AG10803 (cell line): ENCODE measurements at places on chromosomes 1 and 21.

DNA sequence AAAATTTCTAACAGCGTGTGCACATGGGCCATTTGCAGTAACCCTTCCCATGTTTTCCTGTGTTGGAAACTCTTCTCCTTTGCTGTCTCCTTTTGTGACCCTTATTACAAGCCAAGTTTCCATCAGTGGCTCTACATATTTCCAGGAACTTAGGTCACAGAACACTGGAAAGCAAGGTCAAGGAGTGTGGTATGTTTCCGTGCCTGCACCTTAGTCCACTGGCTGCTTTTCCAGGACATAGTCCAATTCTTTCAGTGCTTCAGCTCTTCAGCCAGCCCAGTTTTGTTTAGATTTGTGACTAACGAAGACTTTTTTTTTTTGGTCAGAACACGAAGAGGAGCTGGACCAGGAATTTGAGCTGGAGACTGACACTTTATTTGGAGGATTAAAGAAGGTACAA is 33.8 kb downstream of the HHAT start:
- peak; percentile 70 for DNase-seq

- DNase-seq, result no peak
Observed at GRCh38 chr1:154222918-154223317, 2.2 kb downstream of the UBAP2L start.

DNA sequence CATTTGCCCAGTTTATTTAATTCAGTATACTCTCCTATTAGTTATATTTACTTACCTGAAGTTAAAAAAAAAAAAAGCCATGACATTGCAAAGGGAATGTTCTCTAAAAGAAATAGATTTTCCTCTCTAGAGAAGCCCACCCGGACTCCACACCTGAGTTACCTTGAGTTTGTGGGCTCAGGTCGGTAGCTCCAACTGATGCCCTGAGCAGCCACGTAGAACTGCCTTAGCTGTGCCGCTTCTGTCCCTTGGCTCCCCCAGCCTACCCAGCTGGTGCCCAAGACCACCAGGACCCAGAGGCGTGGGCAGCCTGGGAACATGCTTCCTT is 250 bp downstream of the F5 start:
- DNase-seq, result no peak

DNA sequence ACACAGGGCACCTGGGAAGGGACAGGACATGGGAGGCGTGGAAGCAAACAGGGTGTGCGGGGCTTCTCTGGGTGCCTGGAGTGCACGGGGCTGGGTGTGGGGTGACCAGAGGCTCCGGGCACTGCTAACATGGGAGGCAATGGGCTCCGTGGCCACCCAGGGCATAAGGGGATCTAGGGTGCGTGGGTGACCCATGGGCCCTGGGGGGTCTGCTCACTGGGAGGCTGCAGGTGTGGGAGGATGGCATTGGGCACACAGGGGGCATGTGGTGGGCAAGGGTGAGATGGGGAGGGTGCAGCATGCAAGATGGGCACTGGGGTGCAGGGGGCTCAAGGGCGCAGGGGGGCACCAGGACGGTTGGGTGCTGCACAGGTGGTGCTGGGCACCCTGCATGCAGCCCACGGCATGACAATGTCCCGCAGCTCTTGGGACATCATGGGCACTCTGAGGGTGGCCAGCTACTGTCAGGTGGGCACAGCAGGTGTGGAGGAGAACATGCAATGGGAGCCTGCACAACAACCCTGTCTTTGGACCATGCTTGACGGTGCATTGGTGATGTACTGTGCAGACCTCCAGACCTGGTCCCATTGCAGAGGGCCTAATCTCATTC is 15.1 kb downstream of the TRIM11 start:
- DNase-seq, result no peak

DNA sequence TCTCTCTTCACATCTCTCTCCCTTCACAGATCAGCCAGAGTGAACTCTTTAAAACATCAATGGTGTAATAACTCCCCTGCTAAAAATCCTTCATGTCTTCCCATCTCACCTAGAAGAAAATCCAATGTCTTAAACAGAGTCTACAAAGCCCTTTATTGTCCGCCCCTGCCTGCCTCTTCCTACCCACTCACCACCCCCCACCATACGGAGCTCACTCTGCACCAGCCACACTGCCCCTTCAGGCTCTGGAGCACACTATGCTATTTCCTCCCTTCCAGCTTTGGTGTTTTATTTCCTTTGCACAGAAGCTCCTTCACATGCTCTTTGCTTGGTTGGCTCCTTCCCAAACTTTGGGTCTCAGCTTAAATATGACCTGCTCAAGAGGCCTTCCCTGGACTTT is 10.2 kb downstream of the CAMK1G start:
- DNase-seq, result no peak

GRCh38 chr1:36109041-36109679 is 15.9 kb downstream of the COL8A2 start:
- peak; percentile 88 for DNase-seq

- DNase-seq, result no peak
Observed at GRCh38 chr1:6419397-6419803, 319 bp downstream of the HES2 start.

DNA sequence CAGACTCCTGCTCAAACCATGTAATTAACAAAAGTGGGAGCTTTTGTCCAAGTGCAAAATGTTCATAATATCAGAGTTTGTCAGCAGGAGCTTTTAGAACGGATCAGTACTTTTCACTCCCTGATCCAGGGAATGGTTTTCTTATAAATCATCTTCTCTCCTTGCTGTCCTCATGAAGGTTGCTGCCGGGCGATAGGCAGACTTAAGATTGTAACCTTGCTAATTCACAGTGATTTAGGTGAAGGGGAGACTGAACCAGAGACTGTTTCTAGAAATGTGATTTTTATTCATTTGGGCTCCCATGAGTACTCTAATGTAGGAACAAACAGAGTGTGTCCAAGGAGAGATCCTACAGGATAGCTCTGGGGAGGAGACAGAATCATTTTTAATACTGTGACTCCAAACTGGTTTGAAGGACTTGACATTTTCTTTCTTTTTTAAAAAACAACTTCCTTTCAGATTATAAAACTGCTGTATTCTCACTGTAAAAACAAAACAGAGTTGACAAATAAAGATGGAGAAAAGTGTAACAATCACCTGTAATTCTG is 23.7 kb downstream of the ELAVL4 start:
- no peak for DNase-seq

DNA sequence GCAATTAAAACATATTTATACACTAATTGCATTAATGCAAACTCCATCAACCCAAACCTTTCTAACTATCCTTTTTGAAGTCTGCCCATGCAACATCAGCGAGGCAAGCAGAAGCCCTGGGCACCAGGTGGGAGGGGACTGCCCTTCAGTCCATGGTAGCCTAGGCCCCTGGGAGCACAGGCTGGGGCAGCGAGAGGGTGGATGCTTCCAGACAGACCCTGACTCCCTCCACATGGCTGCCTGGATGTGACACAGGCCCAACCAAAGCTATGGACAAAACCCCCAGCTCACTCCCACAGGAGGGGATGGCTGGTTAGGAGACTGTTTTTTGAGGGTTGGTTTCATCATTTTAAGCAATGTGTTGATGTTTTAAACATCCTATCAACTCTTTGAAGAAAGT is 17.8 kb upstream of the LRRC47 start:
- no peak for DNase-seq

DNA sequence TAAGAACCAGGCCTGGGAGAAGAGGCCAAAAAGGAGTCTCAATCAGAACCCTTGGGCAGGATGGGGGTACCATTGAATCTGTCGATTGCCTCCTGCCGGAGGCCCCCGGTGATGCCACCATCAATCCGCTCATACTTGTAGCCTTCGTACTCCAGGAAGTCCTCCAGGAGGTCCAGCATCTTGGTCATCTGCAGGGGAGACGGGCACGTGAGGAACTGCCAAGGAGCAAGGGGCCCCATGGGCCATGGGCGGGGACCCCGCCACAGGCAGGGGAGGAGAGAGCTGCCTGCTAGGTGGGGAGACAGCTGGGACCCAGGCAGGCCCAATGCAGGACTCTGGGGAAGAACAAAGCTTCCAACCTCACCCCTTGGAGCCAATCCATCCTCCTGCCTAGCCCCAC is 48.6 kb downstream of the CHD5 start:
- no peak for DNase-seq

- no peak for DNase-seq
Observed at GRCh38 chr1:242086093-242086492, 87.2 kb upstream of the MAP1LC3C start.

GRCh38 chr1:17759114-17759513 is 4.0 kb downstream of the ACTL8 start:
- DNase-seq, result no peak

DNA sequence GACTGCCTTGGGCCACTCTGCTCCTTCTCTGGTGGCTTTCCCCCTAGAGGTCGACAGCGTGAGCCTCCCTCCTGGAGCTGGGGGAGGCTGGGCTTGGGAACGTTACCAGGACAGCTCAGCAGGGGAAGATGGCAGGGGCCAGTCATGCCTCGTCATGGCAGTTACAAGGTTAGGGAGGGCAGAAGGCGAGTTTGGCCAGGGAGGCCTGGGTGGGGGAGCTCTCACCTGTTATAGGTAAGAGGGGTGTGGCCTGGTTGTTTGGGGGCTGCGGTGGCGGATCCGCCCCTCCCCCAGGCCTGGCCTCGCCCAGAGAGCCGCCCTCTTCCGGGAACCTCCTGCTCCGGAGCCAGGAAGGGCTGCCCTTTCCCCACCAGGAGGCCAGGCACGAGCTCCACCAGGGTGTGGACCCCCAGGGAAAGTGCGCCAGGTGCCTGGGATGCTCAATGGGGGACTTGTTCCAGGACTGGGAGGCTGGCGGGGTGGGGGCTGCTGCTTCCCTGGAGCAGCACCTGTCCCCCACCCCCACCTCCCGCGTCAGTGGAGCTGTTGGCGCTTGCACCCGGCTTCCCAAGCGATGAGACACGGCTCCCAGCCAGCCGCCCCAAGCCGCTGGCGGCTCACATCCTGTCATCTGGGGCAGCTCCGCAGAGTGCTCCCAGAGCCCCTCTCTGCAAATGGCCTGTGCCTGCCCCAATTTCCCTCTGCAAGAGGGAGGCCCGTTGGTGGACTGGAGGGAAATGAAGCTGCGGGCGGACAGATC is 23.6 kb upstream of the PKP1 start:
- peak; percentile 38 for DNase-seq

DNA sequence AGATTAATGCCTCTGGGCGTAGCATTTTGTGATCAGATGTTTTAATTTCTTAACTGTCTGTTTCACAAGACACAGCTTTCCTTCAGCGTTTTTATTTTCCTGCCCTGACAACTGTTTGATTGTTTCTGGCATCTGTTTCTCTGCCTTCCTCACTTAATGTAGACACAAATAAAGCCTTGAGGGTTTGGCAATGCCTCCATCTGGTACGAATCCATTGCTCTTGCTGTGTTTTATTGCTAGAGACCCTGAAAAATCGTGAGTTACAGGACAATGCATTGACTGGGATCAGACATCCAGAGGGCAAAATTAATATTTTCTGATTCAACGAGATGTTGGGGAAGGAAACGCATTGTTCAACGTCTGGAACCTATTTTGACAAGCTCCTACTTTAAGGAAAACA is 363.5 kb downstream of the MRPL39 start:
- DNase-seq, result peak; percentile 1

DNA sequence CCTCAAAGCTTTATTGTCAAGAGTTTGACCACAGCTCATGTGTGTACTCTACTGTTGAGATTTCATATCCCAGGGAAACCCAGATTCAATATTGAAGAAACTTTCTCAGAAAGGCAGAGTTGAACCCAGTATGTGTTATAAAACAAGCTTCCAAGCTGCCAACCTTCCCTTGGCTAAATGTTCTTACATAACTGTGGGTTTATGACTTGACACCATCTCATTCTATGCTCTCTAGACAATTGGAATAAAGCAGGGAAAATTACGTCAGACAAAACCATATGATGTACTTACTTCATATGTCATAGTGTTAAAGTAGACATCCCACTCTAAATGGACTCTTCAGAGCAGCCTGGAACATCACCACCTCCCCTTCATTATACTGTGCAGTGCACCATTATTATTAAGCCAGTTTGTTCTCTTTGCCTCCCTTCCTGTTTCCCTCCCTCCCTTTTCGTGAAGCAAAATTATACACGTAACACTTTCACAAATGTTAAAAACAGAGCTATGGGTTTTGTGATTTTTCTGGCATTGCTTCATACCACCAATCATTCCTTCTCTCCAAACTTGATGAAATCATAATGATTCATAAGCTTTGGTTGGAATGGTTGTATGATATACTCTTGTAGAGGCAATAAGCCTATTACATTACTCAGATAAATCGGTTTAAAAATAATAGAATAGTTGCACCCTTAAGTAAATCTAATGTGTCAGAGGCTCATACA is 507.2 kb downstream of the LTN1 start:
- DNase-seq, result peak; percentile 85

DNA sequence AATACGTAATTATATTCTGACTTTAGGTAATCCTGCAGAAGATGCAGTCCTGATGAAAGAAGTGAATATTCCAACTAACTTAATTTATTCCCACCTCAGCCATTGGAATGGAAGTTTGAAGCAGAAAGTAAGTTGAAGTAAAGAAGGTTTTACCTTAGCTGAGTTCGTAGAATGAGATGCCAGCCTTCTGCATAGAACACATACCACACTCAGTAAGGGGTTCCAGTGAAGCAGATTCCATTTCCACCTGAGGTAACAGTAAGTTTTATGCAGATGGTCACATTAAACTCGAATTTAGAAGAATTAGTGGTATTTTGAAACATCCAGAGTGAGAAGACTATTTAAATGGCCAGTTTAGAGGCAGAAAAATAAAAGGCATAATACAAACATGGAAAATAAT is 20.2 kb downstream of the RBM11 start:
- DNase-seq, result no peak

DNA sequence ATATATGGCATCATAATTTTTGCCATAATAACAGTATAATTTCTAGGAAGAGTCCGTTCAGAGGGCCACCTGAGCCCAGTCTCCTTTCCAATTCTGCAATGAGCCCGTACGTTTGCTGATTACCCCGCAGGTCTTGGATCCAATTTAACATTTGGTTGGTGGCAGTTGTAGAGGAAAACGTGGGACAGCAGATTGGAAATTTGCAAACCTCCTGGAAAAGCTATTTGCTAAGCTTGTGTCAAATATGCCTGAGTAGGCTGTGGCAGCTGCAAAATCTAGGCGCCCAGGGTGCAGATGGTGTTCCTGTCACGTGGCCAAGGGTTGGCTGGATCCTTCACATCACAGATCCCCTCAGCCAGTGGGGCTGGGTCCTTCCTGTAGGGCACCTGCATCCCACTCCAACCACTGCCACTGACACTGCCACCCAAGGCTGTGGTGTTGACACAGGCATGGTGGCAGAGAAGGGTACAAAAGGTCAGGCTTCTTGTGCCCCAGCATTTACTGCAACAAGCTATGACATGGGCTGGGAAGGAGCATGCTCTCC is 174.8 kb upstream of the SYT6 start:
- DNase-seq, result no peak

GRCh38 chr21:34642211-34643075 is 26.4 kb upstream of the CLIC6 start:
- DNase-seq, result peak; percentile 52

- DNase-seq, result no peak
Observed at GRCh38 chr1:150683914-150684313, 13.0 kb downstream of the GOLPH3L start.

- DNase-seq, result no peak
Observed at GRCh38 chr1:110040548-110040947, 6.1 kb downstream of the STRIP1 start.
